ENCODE measurements at places on chromosomes 7 and 10.

DNA sequence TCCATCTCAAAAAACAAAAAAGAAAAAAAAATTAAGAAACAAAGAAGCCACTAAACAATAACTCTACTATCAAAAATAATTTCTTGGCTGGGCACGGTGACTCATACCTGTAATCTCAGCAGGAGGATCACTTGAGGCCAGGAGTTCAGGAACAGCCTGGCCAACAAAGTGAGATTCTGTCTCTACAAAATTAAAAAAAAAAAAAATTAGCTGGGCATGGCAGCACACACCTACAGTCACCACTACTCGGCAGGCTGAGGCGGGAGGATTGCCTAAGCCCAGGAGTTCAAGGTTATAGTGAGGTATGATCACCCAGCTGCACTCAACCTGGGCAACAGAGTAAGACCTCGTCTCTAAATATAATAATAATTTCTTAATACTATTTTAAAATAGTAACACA, 69.0 kb downstream of the PARD3 start:
- no peak for DNase-seq

- DNase-seq, result no peak
Observed at GRCh38 chr7:116785843-116786242, 76.5 kb upstream of the CAPZA2 start.

DNA sequence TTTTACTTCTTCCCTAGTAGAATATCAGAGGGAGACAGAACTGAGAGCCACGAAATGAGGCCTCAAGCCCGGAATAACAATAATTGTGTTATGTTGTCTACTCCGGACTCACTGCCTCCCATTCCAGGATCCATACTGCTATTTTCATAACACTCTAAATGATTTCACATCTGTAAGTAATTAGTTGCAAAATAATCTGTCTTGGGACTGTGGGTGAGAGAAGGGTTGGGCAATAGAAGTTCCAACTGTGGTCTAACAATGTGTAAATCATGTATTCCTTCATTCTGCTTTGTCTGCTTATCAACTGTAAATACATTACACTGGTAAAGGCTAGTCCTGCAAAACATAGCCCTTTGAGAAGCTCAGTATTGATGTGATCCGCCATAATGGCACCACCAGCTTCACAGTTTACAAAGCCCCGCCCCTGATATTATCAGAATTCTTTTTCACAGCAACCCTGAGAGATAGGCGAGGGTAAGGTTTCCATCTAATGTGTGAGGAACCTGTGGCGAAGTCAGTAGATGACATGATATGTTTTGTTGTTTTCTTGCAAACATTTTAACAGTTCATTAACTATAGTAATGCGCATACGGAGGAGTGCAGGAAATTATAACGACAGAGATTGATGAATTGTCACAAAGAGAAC, 265.7 kb upstream of the BMPER start:
- DNase-seq, result no peak

- DNase-seq, result no peak
Observed at GRCh38 chr7:111755383-111755782, 193.1 kb upstream of the IMMP2L start.

GRCh38 chr10:90871279-90871765, 452 bp upstream of the RPP30 start:
- no peak for DNase-seq

GRCh38 chr7:129199406-129199805, 11.0 kb downstream of the SMO start:
- no peak for DNase-seq

DNA sequence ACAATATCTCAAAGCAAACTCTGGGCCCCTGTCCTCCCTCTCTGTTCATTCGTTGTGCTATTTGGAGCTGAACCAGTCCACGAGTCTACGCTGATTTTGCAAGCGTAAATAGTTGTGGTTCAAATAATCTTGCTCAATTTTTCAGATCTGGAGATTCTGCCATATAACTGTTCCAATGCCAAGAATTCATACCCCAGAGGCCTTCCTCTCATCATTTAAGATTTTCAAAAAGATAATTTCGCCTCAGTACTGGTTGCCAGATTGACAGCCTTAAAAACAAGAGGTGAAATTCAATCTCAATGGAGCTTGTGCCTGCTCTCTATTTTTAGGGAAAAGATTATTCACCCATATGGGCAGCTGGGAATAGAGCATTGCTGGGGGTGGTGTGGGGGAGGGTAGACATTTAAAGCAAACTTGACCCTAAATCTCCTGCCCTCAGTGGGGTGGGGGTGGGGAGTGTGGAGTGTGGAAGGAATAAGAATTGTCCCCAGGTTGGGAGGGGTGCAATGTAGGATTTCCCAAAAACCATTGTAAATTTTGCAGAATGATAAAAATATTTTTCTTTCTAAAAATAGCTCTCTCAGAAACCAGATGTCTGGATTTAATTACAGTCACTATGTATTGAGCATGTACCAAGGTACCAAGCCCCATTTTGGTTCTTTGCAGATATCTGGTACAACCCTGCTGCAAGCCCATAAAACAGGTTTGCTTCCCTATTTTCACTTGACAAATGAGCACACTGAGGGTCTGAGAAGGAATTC, 104.7 kb upstream of the EEPD1 start:
- no peak for DNase-seq

GRCh38 chr7:132321387-132321786, 254.9 kb downstream of the PLXNA4 start:
- DNase-seq, result no peak

GRCh38 chr10:75397496-75398199, 3.9 kb downstream of the ZNF503 start:
- no peak for DNase-seq

GRCh38 chr7:134787064-134787463, 7.6 kb downstream of the CALD1 start:
- DNase-seq, result no peak

GRCh38 chr10:90193240-90193985, 492.0 kb downstream of the KIF20B start:
- DNase-seq, result no peak

GRCh38 chr7:30206942-30207341, 72.2 kb downstream of the MTURN start:
- no peak for DNase-seq

- no peak for DNase-seq
Observed at GRCh38 chr10:99920901-99921300, 88.8 kb downstream of the DNMBP start.

- DNase-seq, result no peak
Observed at GRCh38 chr7:29612596-29612995, 49.0 kb downstream of the PRR15 start.

DNA sequence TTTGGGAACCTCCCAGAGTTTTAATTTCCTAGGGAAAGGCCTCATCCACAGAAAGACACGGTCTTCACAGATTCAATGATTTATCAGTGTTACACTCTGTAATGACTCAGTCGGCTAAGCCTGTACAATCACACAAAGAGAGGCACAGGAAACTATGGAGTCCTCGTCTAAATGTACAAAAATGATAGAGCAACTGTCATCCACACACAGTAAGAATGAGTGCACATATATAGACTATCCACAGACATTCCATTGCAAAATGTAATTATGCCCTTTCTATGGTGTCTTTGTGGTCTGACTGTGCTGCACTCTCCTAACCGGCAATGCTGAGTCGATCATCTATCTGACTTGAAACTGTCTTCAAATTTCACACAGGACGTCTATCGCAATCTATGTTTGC, 3.5 kb upstream of the NAMPT start:
- DNase-seq, result no peak

DNA sequence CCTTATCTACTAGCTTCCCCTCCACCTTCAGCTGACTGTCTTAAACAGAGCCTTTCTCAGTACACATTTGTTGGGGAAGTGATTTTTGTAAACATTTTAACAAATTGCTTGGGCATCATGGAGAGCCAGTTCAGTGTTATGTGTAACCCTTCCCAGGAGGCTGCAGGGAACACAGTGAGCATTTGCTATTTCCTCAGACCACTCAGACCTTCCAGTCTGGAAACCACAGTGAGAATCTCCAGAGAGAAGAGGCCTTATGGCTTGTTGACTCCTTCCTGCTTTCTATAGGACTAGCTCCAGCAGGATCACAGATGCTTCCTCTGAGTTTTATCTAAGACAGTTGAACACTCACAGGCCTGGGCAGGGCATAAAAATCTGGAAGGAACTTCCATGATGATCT, 409.8 kb upstream of the NPVF start:
- no peak for DNase-seq

DNA sequence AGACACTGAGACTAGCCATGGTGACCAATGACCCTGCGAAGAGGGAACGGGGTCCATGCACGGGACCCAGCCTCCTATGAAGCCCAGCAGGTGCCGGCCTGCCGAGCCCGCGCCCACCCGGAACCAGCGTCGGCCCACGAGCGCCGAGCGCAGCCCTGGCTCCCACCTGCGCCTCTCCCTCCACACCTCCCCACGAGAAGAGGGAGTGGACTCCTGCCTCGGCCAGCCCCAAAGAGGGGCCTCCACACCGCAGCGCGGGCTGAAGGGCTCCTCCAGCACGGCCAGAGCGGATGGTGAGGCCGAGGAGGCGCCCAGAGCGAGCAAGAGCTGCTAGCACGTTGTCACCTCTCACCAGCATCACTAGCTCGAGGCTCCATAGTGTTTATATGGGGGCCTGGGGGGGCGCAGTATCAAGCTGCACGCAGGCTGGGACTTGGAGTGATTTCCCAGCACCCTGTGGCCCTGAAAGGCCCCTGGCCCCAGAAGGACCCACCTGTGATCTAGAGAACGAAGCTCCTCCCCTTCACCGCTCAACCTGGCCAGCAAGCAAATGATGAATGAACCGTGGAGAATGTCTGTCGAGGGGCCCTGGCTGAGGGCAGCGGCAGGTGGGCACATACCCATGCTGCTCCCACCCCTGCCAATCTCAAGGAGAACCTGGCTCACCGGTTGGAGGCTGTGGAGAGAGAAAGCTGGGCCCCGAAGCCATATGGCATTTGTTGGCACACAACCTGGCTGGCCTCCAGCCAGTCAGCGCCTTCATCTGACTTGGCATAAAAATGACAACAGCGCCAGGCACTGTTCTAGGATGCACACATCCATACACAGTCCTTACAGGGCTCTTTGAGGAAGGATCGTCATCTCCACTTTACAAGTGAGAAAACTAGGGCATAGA, 30.7 kb downstream of the GHRHR start:
- DNase-seq, result no peak

GRCh38 chr10:4867520-4868356, 41.7 kb downstream of the AKR1E2 start:
- DNase-seq, result no peak

GRCh38 chr7:106895246-106895864, 30.3 kb downstream of the PIK3CG start:
- no peak for DNase-seq

- DNase-seq, result no peak
Observed at GRCh38 chr10:52187521-52188258, 126.4 kb upstream of the DKK1 start.

DNA sequence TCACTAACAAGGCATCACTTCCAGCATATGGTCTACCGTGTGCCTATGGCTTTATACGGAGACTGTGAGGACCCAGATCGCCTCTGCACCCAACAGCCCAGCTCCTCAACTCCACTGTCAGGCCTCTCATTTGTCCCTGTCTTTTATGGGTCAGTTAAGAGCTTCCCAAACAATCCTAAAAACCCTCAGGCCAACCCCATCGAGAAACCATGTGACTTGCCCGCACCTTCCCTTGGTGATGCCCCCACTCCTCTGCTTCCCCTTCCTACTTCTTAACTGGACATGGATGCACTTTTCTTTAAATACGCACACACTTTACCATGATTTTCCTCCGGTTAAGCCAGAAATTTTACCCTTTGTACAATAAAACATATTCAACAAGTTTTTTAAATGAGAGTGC, 46.8 kb downstream of the BAIAP2L1 start:
- no peak for DNase-seq

- peak; percentile 38 for DNase-seq
Observed at GRCh38 chr10:6269953-6270867, 67.5 kb downstream of the PFKFB3 start.

GRCh38 chr7:158809596-158809995, 19.7 kb downstream of the ESYT2 start:
- no peak for DNase-seq

- DNase-seq, result no peak
Observed at GRCh38 chr10:78437407-78437768, 403.7 kb downstream of the RPS24 start.

GRCh38 chr10:43430926-43431663, 5.8 kb upstream of the ZNF487 start:
- no peak for DNase-seq

GRCh38 chr7:92231-92674, 100.1 kb upstream of the FAM20C start:
- no peak for DNase-seq

GRCh38 chr10:99630991-99631390, 10.8 kb upstream of the SLC25A28 start:
- DNase-seq, result no peak

GRCh38 chr7:118846977-118847376, 622.5 kb downstream of the ANKRD7 start:
- no peak for DNase-seq

DNA sequence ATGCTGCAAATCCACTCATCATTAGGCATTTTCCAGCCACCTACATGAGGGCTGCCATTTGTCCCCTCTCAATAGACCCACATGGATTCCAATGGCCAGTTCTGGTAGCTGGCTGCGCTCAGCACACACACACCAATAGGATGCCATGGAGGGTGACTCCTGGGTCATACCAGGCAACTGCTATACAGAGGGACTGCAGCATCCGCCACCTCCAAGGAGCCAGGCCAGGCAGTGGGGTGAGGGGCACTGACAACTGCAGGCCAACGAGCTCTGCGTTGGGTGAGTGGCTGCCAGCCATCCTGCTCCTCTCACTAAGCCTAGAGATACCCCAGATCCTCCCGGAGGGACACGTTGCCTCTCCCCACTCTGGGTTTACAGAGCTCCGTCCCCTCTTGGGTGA, 118.8 kb upstream of the NANOS1 start:
- DNase-seq, result no peak

Measured in activated T-cell treated with anti-CD3 and anti-CD28 coated beads for 4 hours (primary cell).